ENCODE measurements at places on chromosomes 7 and 10. TPM values are rescaled to one million over a fixed set of nuclear protein-coding genes. Genes with fewer than 3 reads are reported as not detected.
A peak's percentile ranks its signal among the peaks of the same experiment; 100 is the strongest.

PAX4 gene
- polyA plus RNA-seq = not detected

DNA sequence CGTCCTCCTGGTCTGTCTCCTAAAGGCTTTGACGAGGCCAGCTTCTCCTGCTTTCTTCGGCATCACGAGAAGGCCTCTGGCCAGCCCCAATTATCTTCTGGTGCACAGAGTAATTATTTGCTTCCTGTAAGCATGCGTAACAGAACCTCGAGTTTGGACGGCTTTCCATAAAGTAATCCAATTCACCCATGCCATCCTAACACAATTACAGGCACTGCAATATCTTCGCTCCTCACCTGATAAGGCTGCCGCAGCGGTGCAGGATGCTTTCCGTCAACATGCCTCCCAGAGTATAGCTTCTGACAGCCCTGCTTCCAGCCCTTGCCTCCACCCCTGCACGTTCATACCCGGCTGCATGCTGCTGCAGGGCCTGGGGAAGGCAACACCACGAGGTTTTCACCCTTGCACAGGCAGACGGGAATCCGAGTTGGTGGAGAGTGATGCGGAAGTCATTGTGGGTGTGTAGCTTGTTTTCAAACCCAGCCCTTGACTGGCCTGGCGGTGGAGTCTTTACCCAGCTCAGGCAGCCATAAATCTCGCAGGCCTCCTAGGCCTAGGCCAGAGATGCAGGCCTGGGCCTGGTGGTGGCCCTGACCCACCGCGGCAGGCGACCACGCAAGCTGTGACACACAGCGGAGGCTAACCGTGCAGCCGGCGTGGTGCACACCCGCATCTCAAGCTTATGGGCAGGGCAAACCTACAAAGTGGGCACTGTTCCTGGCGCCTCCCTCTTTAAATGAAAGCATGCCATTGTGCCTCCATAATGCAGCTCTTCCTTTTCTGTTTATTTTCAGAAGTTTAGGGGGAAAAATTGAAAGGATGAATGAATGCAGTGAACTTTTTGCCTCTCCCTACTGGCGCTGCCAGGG is 12.7 kb downstream of the EBF3 start:
- H3K36me3 ChIP-seq = peaks cover 2% of the 10 kb centered on the region
- no peak overlapping the region for H3K27ac ChIP-seq
- no peak overlapping the region for H3K4me3 ChIP-seq
- H3K4me1 ChIP-seq = peaks cover 2% of the 10 kb centered on the region
- no peaks in the 10 kb centered on the region for H3K27me3 ChIP-seq

GRCh38 chr10:116756277-116756676 is 13.9 kb upstream of the HSPA12A start:
- peak overlapping the region; percentile 24 for H3K27ac ChIP-seq
- H3K27me3 ChIP-seq = no peaks in the 10 kb centered on the region
- peak; percentile 11 for DNase-seq
- H3K4me3 ChIP-seq = no peak overlapping the region
- H3K36me3 ChIP-seq = no peaks in the 10 kb centered on the region

- H3K4me1 ChIP-seq = peaks cover 16% of the 10 kb centered on the region
- no peak for DNase-seq
- H3K4me3 ChIP-seq = no peak overlapping the region
- no peaks in the 10 kb centered on the region for H3K27me3 ChIP-seq
- H3K27ac ChIP-seq = peak overlapping the region; percentile 55
Observed at GRCh38 chr7:133052401-133052756, 29.5 kb downstream of the CHCHD3 start.

DNA sequence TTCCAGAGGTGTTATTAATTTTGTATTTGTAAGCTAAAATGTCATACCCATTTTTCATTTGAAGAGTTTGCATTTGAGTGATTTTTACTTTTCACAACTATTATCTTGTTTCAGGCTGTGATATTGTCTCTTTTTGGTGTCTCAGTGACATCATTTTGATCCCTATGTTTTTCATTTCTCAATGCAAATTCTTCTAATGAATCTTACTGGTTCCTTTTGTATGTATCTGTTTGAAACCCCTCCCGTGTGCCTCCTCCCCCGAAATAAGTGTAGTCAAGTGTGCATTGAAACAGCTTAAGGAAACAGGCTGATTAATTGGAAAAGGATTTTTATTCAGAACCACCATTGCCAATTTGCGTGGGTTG is 77.8 kb downstream of the SHH start:
- DNase-seq = no peak
- H3K27me3 ChIP-seq = no peaks in the 10 kb centered on the region
- no peak overlapping the region for H3K4me3 ChIP-seq
- peaks cover 20% of the 10 kb centered on the region for H3K36me3 ChIP-seq

GRCh38 chr10:127872871-127873600 is 19.7 kb downstream of the CLRN3 start:
- H3K4me1 ChIP-seq = no peaks in the 10 kb centered on the region
- no peaks in the 10 kb centered on the region for H3K36me3 ChIP-seq
- no peaks in the 10 kb centered on the region for H3K27me3 ChIP-seq
- H3K27ac ChIP-seq = no peak overlapping the region
- DNase-seq = no peak

HACD1 gene
- 17.8 TPM for polyA plus RNA-seq

DNA sequence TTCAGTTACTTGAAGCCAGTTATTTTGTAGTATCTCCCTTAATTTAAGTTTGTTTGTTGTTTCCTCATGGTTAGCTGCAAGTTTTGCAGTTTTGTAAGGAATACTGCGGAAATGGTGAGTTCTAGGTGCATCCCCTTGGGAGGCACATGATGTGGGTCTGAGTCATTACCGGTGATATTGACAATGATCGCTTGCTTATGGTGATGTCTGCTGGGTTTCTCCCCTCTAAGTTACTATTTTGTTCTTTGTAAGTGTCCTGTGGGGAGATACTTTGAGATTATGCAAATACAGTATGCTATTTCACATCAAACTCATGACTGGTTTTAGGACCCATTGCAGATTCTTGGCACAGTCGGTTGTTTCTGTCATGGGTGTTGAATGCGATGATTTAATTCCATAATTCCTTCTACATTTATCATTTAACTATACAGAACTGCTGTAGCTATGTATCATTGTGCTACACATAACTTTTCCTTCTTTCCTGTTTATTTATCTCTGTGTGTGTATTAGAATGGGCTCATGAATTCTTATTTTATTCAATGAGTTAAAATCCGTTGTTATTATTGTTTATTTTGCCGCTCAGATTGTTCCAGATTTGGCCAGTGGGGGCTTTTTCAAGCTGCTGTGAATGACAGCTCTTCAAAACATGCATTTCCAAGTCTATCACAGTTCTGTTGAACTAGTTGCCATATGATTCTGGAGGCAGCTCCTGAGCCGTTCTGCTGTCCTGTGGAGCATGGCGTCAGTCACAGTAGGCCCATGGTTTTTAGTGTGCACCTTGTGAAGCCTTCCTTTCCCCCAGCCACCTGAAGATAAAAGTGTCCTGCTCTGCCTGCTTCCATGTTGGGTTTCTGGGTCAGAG is 18.4 kb downstream of the TSPAN14 start:
- peaks cover 4% of the 10 kb centered on the region for H3K36me3 ChIP-seq
- H3K27me3 ChIP-seq = no peaks in the 10 kb centered on the region
- peaks cover 27% of the 10 kb centered on the region for H3K4me1 ChIP-seq
- H3K4me3 ChIP-seq = no peak overlapping the region
- peak overlapping the region; percentile 48 for H3K27ac ChIP-seq
